ENCODE measurements at places on chromosomes 2 and 18.
A peak's percentile ranks its signal among the peaks of the same experiment; 100 is the strongest.

- no peak for DNase-seq
These were observed 46.0 kb downstream of the CAVIN2 start for GRCh38 chr2:191800874-191801273.

GRCh38 chr2:27071277-27071989 lies at the start of gene OST4:
Gene OST4 (minus strand): TSS chr2:27071654.
- peak; percentile 97 for DNase-seq

DNA sequence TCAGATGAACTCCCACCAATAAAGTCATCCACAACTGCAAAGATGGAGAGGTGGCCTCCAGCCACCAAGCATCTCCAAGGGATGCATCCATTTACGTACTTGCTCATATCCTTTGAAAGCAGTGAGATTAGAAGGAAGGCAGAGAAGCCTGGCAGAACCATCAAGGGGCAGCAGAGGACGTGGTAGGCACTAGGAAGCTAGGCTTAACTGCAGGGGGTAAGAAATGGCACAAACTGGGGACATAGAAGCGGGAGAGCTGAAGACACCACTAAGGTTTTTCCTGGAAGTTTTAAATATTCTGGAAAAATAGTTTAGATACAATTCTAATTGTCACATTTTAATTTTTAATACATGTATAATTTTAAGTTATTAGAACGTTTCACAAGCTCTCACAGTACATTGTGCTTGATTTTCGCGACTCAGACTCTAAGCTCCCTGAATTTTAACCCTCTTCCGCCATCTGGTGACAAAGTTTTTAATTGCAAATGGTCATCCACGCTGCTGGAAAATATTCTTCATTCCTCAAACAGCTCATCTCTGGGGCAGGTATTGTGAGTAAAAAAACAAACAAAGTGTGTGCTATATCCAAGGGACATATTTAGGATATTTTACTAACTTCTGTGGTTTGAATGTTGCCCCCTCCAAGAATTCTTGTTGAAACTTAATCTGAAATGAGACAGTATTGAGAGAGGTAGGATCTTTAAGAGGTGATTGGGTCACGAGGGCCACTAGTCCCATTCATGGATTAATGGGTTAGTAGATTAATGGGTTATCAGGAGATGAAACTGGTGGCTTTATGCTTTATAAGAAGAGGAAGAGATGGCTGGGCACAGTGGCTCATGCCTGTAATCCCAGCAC lies 1.6 kb upstream of the PSTPIP2 start:
- peak; percentile 55 for DNase-seq

- no peak for DNase-seq
These were observed 27.8 kb downstream of the NXPH2 start for GRCh38 chr2:138752197-138752956.

- no peak for DNase-seq
These were observed 5.7 kb upstream of the OTOS start for GRCh38 chr2:240146141-240146561.

- no peak for DNase-seq
These were observed 21.1 kb downstream of the RHOB start for GRCh38 chr2:20467789-20468548.

GRCh38 chr2:68800027-68800401 lies 65.4 kb downstream of the ARHGAP25 start:
- DNase-seq: no peak

DNA sequence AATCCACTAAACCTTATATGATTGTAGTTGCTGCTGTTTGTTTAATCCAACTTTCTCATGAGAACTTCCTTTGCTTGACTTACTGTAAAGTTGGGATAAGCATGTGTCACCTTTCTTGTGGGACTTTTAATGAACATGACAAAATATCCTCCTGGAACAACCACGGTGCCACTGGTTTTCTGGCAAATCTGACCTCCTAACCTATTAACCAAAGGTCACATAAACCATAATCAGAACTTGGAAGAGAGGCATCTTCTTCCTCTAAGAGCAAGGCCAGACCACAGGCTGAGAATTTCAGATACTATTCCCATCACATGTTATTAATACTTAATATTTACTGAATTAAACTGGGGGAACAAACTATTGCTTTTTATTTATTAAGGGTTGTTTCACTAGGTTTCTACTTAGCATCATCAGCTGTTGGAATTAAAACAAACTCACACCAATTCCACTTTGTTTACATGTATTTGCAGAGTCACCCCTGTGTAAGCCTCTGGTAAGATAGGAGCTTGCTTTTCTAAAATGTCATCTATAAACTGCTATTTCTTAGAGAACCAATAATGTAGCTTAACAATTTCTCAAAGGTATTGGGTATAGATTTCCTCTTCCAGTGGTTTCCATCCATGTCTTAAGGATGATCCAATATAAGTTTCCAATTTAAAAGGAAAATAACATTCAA lies 2.2 kb downstream of the SLC40A1 start:
- DNase-seq: no peak

DNA sequence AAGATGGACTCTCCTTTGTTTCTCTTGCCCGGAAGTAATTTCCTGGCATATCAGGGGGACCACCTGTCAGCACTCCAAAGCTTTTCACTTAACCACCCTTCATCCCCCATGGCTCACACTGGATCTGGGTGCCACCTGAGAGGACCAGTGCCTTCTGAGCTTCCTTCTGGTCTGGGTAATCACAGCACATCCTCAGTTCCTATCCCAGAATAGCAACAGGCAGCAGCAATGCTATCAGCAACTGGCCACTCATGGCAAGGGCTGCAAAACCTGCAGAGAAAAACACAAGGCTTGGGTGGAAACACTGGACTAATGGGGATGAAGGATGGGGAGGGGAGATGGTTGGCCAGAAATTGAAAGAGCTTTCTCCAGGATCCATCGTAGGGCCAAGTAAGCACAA lies 59.9 kb upstream of the STPG4 start:
- DNase-seq: no peak

DNA sequence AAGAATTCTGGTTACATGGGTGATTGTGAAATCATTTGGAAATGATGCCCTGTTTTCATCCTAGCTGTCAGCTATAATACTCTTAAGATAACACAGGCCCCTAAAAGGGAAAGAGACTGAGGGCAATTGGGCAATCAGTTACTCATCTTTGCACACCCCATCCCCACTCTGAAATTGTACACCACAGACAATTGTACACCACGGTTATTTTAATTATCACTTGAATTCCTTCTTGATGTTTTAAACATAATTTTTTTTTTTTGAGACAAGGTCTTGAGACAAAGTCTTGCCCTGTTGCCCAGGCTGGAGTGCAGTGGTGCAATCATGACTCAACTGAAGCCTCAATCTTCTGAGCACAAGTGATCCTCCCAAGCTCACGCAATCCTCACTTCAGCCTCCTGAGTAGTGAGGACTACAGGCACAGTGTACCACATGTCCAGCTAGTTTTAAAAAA lies 862.4 kb upstream of the ACVR2A start:
- DNase-seq: no peak

- no peak for DNase-seq
These were observed 243.3 kb upstream of the NCKAP5 start for GRCh38 chr2:133811409-133812125.

DNA sequence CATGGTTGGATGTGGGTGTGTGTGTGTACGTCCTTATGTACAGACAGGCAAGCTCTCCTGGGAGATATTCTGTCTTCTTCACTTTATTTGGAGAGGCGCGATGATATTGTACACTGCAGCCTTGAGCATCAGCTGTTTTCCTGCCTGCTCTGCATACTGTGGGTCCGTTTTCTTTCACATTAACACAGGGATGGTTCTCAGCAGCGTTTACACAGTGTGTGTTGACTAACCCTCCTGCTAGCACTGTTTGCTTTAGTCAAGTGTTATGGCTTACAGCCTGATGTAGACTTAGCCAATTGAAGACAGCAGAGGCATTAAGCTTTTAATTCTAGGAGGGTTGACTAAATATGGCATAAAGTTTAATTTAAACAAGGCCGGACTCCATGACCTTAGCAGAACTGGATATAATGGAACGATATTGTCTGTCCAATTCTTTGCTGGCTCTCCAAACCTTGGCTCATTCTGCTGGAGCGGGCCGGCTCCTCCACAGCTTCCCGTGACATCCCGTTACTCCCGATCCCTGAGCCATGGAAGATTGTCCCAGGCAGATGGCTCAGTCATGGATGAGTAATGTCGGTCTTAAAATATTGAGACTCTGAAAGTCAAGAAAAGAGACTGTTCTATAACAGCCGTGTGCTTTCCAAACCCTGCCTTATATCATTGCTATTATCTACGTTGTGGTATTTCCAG lies 134.7 kb downstream of the TPGS2 start:
- DNase-seq: no peak

GRCh38 chr2:20970068-20970467 lies 73.8 kb downstream of the APOB start:
- DNase-seq: no peak

- DNase-seq: no peak
These were observed 177.1 kb upstream of the KLHL29 start for GRCh38 chr2:23207871-23208270.

GRCh38 chr18:79584491-79585394 lies 94.9 kb upstream of the CTDP1 start:
- DNase-seq: no peak

DNA sequence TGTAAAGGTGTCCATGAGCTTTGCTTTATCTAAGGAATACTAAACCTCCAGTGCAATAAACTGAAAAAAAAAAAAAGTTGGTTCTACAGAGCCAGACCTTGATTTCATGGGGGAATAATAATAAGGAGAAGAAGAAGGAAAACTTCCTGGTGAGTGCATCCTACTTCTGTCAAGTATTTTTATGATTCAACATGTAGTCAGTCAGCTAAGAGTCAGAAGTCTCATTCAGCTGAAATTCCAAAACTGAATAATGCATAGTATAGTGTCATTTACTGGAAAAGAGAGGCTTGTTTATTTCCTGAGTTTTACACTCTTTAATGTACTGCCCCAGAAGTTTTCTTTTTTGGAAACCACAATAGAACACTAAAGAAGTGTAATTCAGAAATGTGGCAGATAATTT lies 77.8 kb upstream of the TACR1 start:
- DNase-seq: no peak

DNA sequence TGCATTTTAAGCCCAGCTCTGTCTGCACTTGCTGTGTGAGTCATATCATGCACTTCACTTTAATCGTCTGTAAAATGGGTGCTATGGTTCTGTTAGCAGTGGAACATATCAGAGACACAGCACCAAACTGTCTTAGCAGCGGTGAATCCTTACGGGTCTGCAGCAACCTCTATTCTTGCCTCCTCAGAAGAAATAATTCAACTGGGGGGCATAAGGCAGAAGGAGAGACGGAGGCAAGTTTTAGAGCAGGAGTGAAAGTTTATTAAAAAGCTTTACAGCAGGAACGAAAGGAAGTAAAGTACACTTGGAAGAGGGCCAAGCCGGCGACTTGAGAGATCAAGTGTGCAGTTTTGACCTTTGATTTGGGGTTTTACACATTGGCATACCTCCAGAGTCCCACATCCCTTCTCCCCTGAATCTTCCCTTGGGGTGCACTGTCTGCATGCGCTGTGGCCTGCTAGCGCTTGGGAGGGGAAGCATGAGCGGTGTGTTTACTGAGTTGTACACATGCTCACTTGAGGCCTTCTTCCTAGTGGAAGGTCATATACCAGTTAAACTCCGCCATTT lies 109.8 kb downstream of the DDX1 start:
- no peak for DNase-seq

DNA sequence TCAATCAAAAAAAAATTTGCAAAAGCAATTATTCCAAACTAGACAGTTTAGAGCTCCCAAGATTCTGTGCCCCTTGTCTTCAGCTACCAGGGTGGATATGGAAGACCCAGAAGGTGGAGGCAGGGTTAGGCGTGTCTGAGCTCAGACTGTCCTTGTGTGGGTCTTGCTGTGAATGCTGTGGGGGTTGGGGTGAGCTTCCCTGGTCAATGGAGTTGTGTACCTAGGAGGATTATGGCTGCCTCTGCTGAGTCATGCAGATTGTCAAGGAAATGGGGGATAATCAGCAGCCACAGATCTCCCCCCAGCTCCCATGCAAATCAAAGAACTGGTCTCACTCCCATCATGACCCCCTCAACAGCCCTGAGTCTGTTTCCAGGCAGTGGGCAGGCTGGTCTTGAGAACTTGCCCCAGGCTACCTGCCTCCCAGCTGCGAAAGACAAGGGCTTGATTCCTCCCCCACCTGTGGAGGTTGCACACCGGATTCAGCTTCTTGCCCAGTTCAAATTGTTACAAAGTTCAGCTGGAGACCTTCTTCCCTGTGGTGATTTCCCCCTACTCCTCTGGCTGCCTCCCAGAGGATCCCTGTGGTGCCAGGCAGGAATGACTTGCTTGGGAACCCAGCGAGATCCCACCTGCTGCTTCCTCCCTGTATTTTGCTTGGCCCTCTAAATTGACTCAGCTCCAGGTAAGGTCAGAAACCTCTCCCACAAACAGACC lies 77.0 kb downstream of the RAD51AP2 start:
- no peak for DNase-seq

DNA sequence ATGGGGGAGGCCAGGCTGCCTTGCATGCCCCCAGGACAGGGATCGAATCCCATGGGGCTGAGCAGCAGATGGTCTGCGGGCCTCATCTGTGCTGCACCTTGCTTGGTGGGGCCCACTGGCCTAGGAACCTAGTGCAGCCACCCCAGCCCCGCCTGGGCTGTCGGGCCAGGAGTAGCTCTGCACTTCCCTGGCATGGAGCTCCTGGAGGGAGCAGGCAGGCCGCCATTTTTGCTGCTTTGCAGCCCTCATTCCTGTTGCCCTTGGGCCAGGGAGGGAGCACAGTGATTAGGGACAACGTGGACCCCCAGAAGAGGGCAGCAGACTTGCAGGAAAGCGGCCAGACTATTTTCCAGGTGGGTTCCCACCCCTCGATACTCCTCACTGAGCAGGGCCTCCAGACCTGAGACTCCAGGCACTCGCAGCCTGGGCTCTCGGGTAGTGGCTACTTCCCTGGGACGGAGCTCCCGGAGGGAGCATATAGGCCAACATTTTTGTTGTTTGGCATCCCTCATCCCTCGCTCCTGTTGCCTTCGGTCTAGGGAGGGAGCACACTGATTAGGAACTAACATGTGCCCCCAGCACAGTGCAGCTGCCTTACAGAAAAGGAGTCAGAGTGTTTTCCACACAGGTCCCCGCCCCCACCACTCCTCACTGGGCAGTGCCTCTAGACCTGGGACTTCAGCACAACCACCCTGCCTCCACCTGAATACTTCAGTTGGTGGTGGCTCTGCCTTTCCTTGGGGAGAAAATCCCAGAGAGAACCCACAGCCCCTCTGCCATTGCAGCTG lies 99.5 kb downstream of the MAIP1 start:
- DNase-seq: no peak

DNA sequence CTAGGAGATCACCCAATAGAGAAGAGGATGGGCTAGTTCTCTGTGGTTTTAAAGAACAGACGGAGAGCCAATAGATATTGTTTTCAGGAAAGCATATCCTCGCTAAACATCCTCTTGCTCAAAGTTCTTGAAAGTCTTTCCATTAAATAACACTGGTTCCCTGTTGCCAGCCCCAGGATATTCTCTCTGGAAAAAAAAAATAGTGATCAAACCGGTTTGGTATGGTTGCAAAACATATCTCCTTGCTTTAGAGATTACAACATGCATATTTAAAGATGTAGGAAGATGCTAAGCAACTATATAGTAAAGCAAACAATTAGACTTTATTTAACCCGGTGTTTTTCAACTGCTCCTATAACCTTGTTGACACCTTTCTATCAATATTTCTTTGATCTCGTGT lies 211.4 kb downstream of the CMPK2 start:
- DNase-seq: no peak

- peak; percentile 24 for DNase-seq
These were observed 2.2 kb downstream of the RND3 start for GRCh38 chr2:150485114-150485870.
